ENCODE measurements at places on chromosomes 5 and 9.

DNA sequence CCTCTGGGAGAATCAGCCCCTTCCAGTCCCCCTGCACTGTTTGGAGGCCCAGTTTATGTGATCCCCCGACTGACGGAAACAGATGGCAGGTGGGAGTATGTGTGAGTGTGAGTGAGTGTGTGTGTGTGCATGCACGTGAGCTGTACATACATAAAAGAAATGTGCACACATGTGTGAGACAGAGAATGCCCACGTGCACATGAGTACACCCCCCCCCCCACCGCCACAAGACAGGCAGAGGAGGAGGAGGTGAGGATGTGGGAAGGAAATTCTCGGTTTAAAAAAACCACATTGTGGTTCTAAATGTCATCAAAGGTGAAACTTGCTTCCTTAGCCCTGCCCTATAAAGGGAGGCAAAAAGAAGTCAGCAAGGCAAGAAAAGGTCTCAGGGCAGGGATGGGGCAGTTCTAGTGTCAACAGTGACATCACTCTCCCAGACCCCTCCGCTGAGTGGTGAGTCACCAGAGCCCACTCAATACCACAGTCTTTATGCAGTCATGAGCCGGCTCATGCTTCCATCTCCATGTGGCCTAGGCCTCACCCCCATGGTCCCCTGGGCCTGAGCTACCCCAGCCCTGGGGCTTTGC lies 79.2 kb upstream of the HSPA9 start:
- DNase-seq = peak; percentile 19

GRCh38 chr9:123637945-123638634 lies 282.1 kb downstream of the CRB2 start:
- DNase-seq = no peak

GRCh38 chr9:76459694-76460635 lies 983 bp downstream of the GCNT1 start:
- no peak for DNase-seq

DNA sequence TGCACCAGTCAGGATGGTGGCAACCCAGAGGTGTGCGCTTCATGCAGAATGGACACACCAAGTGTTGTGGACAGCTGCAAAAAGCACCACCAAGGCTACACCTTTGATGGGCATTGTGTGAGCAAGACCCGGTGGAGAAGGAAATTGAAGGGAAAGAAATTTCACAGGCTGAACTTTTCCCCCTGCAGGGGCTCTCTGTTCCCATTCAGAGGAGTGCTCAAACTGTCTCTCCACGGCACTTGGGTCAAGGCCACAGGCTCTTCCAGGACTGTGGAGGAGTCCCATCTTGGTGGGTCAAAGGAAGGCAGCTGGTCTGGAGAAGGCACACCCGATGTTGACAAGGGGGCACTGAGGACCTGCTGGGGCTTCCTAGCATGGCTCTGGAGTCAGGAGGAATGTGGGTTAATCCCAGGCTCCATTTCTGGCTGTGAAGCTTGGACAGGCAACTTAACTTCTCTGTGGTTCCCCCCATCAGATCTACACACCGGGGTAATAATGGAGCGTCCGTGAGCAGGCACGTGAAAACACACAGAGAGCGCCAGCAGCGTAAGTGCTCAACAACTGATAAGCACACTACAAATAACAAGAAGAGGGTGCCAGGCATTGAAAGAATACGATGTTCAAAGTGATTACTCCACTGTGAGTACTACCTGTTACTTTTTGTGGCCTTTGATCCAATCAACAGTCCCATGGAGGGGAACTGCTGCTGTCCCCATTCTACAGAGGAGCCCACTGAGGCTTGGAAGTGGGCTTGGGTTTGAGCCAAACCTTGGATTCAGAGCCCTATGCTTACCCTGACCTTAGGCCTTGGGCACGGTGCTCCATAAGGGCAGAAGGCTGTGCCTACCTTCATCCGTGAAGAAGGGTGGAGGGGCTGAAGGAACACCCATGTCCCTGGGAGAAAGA lies 34.2 kb upstream of the TIFAB start:
- DNase-seq = no peak

- DNase-seq = no peak
Observed at GRCh38 chr5:149271716-149272563, at the start of gene AFAP1L1. Gene AFAP1L1 (plus strand): TSS chr5:149271859. CDS start chr5:149271969, 110 bp downstream.

Measured in stimulated activated CD4-positive, alpha-beta T cell treated with anti-CD3 and anti-CD28 coated beads, Interleukin-1b, Interleukin-23, amount 100 ng/mL, for 1 hour (primary cell).